ENCODE measurements at places on chromosomes 3 and 15.

DNA sequence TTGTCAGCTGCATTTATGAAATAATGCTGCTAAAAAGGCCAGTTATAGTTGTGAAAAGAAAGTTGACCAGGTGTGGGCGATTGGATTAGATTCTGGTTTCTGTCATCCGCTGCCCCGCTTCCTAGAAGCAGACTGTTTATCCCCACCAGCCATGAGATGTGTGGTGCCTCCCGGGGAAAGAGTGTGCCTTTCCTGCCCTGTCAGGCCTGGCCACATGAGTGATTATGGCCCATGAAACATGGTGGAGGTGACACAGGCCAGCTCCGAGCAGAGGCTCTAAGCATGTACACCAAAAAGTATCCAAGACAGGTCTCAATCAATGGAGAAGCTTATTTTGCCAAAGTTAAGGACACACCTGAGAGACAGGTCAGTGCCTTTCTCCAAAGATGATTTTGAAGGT is 85.4 kb upstream of the ABHD2 start:
- no peak for DNase-seq

DNA sequence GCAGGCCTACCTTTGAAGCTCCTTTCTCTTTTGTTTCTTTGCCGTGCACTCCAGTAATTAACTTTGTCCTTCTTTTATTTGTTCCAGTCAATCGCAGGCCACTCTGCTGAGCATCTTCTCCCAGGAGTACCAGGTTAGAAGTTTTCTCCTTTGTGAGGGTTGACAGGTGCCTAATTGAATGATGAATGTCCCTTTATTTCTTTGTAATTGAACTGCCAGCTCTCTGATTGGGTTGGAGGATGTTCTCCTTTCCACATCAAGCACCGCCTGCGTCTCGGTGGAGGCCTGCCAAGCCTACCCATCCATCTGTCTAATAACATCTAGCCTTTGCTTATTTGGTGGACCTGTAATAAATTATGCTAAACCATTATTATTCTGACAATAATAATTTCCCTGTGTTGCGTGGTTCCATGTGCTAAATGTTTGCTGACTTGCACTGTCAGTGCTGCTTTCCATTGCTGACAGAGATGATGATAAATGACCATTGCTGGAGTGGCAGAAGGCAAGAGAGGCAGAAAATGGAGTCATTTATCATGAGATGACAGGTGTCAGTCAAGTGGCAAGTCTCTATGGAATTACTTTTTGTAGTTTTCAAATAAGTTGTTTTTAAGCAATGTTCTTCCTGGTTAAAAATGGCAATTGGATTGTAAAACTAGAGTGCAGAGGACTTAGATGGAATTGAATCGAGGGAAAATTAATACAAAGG is 64.9 kb downstream of the CDIN1 start:
- DNase-seq = peak; percentile 84

- no peak for DNase-seq
Observed at GRCh38 chr15:42737529-42738328, 801 bp upstream of the CDAN1 start.

DNA sequence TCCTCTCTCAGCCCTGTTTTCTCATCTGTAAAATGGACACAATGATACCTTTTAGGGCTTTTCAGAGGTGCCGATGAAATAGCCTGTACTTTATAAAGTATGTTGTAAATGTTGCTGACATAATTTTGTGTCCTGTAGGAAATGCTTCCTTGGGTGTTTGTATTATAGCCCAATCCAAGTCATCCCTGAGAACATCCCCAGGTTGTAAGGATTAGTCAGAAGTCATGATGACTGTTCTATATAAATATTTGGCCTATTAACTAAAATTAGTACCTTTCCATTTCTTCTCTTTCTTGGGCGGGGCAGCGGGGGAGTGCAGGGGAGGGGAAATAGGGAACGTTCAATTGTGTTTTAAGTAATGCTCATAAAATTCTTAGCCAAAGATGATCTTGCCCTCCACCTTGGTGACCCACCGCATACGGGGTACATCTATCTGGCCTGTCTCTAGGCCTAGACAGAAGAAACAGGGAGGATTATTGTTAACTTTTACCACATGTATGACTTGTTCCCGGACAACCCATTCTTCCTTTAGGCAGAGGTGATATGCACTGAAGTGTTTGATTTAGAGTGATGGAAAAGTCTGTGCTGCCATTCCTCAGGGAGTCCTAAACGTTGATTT is 120.7 kb downstream of the VGLL4 start:
- DNase-seq = no peak

GRCh38 chr15:70048198-70048565 is 49.5 kb downstream of the TLE3 start:
- no peak for DNase-seq

DNA sequence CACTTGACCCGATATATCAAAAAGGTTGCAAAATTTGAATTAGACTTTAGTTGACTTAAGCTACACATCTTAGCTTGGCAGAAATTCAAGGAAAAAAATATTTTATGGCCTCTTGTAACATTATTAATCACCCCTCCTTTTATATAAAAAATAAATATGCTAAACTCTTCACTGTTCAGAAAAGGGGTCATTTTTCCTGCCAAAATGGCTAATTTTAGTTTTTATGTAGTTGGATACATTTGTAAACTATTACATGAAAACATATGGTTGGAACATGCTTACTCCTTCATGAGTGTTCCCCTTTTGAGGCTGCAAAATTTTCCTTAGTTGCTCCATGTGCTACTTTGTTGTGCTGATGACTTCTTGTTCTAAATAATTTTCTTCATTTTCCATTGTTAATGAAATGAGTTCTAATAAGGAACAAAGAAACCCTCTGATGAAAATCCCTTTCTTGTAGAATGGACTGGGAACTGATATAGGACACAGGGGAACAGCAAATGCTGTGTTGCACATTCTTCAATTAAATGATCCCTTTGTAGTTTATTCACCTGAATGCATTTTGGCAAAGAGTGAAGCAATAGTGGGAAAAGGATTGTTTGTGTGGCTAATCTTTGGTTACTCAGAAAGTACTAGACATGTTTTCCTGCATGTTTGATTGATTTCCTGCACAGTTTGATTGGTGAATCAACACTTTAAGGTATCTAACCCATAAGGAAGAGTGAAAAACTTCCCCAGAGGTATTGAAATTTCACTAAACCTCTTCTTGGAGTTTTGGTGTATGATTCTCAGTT is 349.3 kb downstream of the TIGIT start:
- no peak for DNase-seq

- no peak for DNase-seq
Observed at GRCh38 chr3:139522421-139522820, 17.1 kb downstream of the RBP1 start.

DNA sequence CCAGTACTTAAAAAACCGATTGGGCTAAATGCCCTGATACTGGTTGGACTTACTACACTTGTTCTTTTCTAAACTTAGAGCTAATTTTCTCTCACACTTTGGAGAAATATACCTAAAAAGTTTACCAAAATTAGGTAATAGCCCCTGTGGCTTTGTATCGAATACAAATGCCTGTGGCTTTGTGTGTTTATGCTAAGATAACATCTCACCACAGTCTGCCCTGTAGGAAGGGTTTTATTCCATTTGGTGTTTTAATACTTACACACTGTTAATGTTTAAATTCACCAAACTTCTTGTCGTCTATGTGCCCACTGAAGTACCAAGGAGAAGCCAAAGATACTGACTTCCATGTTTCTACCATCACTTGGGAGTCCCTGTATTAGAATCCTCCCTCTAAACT is 66.4 kb downstream of the BCHE start:
- no peak for DNase-seq

- no peak for DNase-seq
Observed at GRCh38 chr15:67322481-67322880, 67.9 kb downstream of the IQCH start.

DNA sequence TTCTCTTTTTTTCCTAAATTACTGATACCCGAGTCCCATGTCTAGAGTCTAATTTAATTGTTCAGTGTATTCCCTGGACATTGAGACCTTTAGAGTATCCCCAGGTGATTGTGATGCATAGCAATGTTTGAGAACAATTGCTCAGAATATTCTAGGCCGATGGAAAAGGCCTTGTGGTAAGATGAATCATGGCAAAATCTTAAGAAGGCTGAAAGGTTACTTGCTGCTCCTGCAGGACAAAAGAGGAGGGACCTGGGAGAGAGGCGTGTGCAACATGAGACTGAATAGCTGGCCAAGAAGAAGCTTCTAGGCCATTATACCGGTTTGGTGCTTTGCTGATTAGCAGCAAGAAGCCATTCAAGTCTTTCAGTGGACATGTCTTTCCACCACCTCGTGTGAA is 256.6 kb downstream of the ROBO2 start:
- DNase-seq = no peak

DNA sequence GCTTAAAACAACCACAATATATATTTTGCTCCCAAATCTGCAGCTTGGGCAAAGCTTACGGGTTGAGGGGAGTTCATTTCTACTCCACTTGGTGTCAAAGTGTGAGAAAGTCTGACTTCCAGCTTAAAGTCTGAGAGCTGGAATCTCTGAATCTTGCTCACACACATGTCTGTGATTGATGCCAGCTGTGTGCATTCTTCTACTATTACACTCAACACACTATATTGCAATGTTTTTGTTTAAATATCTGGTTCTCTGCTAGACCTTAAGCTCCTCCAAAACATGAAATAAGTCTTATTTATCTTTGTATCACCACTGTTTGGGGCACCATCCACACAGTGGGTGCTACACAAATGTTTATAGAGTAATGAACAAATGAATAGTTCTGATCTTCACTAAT is 36.7 kb upstream of the SECISBP2L start:
- DNase-seq = no peak

GRCh38 chr3:141578202-141578973 is 91.6 kb downstream of the RASA2 start:
- DNase-seq = no peak

DNA sequence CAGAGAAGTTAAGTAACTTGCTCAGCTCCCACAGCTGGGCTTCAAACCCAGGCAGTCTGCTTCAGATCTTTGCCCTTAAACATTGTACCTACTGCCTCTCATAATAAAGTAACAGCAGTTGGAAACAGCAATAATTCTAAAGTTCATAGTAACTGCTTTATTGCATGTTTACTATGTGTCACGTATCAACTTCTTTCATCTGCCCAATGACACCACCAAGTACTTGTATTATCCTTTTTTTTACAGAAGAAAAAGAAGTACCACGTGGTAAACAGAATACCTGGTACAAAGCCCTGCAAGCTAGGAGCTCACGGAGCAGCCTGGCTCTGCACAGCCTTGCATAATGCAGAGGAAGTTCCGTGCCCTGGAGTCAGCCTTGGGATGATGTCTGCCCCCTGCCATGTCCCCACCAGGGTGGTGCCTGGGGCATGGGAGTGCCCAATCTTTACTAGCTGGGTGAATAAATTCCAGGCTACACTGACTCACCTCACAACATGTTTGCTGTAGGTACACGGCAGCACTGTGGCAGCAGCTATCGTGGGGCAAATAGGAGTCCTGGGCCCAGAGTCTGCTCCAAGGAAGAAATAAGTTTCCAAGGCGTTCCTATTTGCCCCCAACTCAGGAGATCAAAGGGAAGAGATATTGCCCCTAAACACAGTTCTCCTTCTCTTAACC is 77.2 kb downstream of the LDHAL6B start:
- DNase-seq = no peak

GRCh38 chr15:57961919-57962318 is 103.6 kb downstream of the ALDH1A2 start:
- no peak for DNase-seq

DNA sequence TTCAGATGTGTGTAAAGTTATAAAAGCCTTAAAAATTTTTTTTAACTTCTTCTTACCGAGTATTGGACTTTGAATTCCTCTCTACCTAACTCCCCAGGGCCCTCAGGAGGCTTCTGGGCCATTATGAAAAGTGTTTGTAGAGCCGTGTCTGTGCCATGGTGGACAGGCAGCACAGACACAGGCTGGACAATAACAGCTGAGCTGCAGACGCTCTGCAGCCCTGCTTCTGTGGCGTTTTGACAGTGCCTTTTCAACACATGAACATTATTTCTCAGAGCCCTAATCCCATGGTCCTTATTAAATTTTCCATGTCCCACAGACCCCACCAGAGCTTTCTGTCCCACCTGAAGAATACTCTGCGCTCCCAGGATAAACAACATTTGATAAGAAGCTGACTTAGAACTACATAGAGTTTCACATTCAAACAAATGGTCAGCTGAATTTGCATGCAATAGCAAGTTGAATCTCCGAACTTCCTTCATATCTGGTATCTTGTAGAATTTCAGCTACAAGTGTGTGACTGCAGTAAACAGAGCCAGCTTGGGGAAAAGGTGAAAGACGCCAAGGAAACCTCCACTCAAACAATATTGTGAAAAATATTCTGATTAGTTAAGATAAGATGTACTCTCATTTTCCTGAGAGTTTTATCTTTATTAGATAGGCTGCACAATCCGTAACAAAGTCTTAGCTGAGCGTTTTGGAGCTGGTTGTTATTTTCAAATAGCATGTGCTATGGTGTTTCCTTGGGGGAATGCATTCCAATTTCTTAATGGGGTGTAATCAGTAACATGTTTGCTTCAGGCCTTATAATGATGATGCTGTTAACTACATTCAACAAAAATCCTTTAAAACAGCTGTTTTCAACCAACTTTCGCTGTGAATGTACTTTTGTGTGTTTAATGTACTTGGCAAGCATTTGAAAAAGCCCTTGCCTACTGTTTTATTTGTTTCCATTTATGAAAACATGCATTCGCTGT is 378.2 kb downstream of the MECOM start:
- DNase-seq = no peak

DNA sequence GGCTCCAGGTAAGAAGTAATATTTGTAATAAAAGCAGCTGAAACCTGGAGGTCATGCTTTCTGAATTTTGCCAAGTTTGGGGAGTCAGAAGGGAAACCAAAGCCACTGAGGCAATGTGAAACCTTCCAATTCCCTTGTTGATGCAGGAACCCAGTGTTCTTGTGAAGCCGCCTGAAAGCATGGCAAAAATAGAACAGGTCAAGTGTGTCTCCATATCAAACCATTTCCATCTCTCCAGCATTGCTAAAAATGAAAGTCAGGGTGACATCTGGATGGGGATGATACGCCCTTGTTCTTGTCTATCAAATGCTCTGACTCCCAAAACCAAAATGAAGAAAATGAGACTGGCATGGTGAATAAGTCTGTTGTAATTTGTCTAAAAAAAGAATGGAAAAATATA is 362.5 kb downstream of the VPS13C start:
- no peak for DNase-seq

All from NCI-H1417 (cell line).